ENCODE measurements at places on chromosomes 7 and 10. TPM values are rescaled to one million over a fixed set of nuclear protein-coding genes. Genes with fewer than 3 reads are reported as not detected.

Gene BEND7
- total RNA-seq: not detected

DNA sequence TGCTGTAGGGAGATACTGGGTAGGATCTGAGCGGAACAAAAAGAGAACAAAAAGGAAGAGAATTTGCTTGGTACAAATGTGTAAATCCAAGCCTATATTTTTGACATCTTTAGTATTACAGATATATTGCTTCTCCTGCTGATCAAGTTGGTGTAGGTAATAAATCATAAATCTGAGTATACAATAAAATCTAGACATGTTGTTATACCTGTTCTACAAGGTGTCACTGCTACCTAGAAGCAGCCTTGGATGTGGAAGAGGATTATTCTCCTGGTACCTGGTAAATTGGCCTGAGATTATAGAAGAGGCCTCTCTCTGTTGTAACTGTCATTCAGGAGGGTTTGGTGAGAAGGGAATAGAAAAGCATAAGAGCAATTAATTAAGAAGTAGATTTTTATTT, 89.9 kb upstream of the LSM8 start:
- H3K27me3 ChIP-seq: peaks cover 22% of the 10 kb centered on the region
- no peaks in the 10 kb centered on the region for H3K36me3 ChIP-seq
- no peak for DNase-seq

DNA sequence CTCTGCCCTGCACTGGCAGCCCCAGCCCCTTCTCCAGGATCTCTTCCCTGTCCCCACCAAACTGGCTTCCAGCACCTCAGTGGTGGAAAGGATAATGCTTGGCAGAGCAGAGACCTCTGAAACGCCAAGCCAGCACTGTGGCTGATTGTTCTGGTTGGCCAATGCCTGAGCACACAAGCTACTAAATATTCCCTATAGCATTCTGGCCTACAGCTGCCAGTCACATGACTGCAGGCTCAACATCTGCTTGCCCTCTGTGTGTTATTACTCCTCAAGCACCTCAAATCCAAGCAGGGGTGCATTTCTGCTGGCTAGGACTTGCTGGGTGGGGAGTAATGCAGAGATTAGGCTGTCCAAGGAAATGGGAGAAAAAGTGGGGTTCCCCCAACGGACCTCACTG, 6.1 kb downstream of the TBATA start:
- no peaks in the 10 kb centered on the region for H3K4me1 ChIP-seq
- DNase-seq: no peak
- H3K27me3 ChIP-seq: peaks cover 11% of the 10 kb centered on the region

- H3K4me3 ChIP-seq: no peak overlapping the region
- no peaks in the 10 kb centered on the region for H3K27me3 ChIP-seq
- H3K36me3 ChIP-seq: peaks cover 7% of the 10 kb centered on the region
- H3K27ac ChIP-seq: no peak overlapping the region
These were observed 112.5 kb downstream of the SVIL start for GRCh38 chr10:29522061-29522855.

Gene INTS1
- 129 TPM for total RNA-seq

DNA sequence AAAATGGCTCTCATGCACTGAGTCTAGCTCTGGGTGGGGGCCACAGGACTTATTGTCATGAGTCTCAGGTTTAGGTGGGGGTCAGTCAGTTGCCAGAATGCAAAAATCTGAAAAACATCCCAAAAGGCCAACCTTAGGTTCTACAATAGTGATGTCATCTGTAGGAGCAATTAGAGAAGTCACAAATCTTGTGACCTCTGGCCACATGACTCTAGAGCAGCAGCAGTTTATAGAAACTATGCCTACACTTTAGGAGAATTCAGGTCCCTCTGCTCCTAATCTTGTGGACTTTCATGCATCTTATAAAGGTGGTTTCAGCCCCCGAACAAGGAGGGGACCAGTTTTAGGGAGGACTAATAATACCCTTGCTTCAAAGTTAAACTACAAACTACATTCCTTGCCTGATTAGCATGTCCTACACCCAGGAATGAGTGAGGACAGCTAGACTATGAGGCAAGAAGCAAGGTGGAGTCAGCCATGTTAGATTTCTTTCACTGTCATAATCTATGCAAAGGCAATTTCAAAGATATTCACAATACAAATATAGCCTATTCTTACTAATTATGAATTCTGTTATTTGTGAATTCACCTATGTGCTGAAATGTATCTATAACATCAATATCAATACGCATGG, 123.5 kb upstream of the ADCY1 start:
- H3K4me3 ChIP-seq: no peak overlapping the region
- H3K36me3 ChIP-seq: no peaks in the 10 kb centered on the region
- no peak overlapping the region for H3K27ac ChIP-seq
- peaks cover 5% of the 10 kb centered on the region for H3K27me3 ChIP-seq

Gene DNAH11
- 0.19 TPM for total RNA-seq

- H3K4me1 ChIP-seq: peaks cover 6% of the 10 kb centered on the region
- no peak overlapping the region for H3K27ac ChIP-seq
- H3K4me3 ChIP-seq: no peak overlapping the region
These were observed 756.7 kb downstream of the KCNMA1 start for GRCh38 chr10:76880931-76881330.

DNA sequence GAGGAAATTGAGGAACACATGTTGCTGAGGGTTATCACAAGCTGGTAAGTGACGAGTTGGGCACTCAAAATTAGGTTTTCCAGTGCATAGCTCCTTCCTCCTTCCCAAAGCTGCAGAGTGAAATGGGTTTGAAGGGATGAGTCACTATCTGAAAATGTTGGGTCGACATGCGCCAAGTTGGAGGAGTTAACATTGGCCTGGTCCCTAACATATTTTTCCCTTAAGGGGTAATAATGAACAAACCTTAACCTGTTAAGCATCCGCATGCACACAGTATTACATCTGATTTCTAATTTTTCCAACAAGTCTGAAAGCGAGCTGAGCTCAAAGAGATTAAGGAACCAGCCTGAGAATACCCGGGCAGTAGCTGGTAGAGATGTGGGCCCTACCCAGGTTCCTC, 20.7 kb upstream of the TECTB start:
- no peak overlapping the region for H3K27ac ChIP-seq
- no peak overlapping the region for H3K4me3 ChIP-seq
- no peaks in the 10 kb centered on the region for H3K4me1 ChIP-seq
- no peak for DNase-seq
- peaks cover 6% of the 10 kb centered on the region for H3K27me3 ChIP-seq
- no peaks in the 10 kb centered on the region for H3K36me3 ChIP-seq

DNA sequence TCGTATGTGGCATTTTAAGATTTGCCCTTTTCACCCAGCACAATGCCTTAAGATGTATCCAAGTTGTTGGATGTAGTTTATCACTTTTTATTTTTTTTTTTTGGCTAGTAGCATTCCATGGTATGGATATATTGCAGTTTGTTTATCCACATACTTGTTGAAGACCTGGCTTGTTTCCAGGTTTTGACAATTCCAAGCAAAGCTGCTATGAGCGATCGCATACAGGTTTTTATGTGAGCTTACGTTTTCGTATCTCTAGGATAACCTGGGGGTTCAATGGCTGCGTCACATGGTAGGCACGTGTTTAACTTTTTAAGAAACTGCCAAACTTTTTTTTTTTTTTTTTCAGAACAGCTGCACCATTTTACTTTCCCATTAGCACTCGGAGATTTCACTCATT, 32.2 kb downstream of the BAIAP2L1 start:
- H3K27ac ChIP-seq: no peak overlapping the region
- H3K4me3 ChIP-seq: no peak overlapping the region
- no peak for DNase-seq
- H3K4me1 ChIP-seq: no peaks in the 10 kb centered on the region
- no peaks in the 10 kb centered on the region for H3K27me3 ChIP-seq
- no peaks in the 10 kb centered on the region for H3K36me3 ChIP-seq

DNA sequence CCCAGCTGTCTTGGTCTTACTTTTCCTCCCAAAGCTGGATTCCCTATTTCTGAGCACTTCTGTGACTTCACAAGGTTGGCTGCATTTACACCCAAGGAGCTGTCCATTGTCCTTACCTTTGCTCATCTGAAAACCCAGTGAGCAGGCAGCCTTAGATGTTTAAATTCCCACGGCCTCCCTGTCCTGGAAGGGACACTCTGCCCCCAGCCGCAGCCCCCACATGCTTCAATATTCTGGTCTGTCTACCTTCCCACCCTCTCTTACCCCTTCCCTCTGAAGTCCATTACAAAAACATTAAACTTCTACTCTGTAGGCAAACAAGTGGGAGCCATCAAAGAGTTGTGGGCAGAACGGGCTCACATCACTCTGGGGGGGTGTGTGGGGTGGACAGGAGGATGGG, 73.8 kb upstream of the EFCAB10 start:
- H3K36me3 ChIP-seq: peaks cover 50% of the 10 kb centered on the region
- no peak overlapping the region for H3K27ac ChIP-seq
- no peak for DNase-seq
- H3K27me3 ChIP-seq: no peaks in the 10 kb centered on the region

- H3K4me3 ChIP-seq: no peak overlapping the region
- no peak overlapping the region for H3K27ac ChIP-seq
- peaks cover 3% of the 10 kb centered on the region for H3K4me1 ChIP-seq
- H3K36me3 ChIP-seq: no peaks in the 10 kb centered on the region
- H3K27me3 ChIP-seq: peaks cover 2% of the 10 kb centered on the region
These were observed 187.1 kb downstream of the DNAJB6 start for GRCh38 chr7:157523766-157524421.

GRCh38 chr10:59879363-59879913, 26.9 kb downstream of the CCDC6 start:
- DNase-seq: no peak
- peaks cover 2% of the 10 kb centered on the region for H3K36me3 ChIP-seq
- peak overlapping the region; percentile 6 for H3K4me3 ChIP-seq
- peaks cover 85% of the 10 kb centered on the region for H3K4me1 ChIP-seq

DNA sequence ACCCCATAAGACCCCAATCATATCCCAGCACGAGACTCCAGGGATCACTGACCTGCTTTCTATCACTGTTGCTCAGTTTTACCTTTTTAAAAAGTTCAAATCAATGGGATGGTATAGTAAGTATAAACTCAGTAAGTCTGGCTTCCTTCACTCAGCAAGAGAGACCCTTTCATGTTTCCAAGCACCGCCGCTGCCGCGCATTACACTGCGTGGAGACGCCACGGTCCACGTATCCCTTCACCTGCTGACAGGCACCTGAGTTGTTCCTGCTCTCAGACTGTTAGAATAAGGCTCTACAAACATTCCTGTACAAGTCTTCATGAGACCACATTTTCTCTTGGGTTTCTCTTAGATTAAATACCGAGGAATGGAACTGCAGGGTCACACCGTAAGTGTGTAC, 28.3 kb downstream of the MAD1L1 start:
- no peaks in the 10 kb centered on the region for H3K4me1 ChIP-seq
- no peaks in the 10 kb centered on the region for H3K27me3 ChIP-seq
- H3K27ac ChIP-seq: no peak overlapping the region
- H3K36me3 ChIP-seq: peaks cover 35% of the 10 kb centered on the region
- no peak for DNase-seq
- no peak overlapping the region for H3K4me3 ChIP-seq

DNA sequence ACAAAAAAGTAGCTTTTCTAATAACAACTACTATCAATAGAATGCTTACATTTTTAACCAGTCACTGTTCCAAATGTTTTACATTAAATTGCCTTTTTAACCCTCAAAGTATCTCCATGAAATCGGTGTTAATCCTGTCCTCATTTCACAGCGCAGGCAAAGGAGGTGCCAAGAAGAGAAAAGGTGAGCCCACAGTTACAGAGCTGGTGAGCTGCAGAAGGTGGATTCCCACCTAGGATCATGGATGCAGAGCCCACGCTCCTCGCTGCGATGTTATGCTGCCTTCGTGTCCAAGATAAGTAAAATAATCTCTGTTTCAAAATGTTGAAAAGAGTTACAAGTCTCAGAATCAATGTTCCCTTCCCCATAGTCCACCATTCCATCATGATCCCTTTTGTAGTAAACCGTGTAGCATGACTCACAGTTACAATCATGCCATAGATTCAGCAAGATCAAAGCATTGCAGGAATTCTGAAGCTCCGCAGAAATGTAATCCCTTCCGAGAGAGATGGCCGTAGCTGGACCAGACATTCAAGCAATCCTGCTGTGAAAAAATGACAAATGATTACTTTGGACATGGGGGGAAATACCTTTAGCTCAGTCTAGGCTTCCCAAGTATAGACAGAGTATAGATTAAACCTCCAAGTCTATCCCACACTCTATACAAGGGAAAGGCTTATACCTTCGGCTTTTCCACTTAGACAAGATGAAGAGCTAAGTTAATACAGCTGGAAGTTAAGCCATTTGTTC, 394.7 kb upstream of the AKR1E2 start:
- no peaks in the 10 kb centered on the region for H3K4me1 ChIP-seq
- DNase-seq: no peak
- H3K36me3 ChIP-seq: no peaks in the 10 kb centered on the region
- no peak overlapping the region for H3K4me3 ChIP-seq
- no peak overlapping the region for H3K27ac ChIP-seq

GRCh38 chr10:36185097-36185496, 543.0 kb upstream of the FZD8 start:
- H3K27me3 ChIP-seq: no peaks in the 10 kb centered on the region
- no peaks in the 10 kb centered on the region for H3K4me1 ChIP-seq
- H3K27ac ChIP-seq: no peak overlapping the region
- H3K36me3 ChIP-seq: no peaks in the 10 kb centered on the region

GRCh38 chr10:14603534-14604102, 171.1 kb downstream of the FAM107B start:
- H3K27ac ChIP-seq: peak overlapping the region; percentile 90
- no peaks in the 10 kb centered on the region for H3K27me3 ChIP-seq
- peaks cover 54% of the 10 kb centered on the region for H3K4me1 ChIP-seq
- peak overlapping the region; percentile 100 for H3K4me3 ChIP-seq
- H3K36me3 ChIP-seq: no peaks in the 10 kb centered on the region
- no peak for DNase-seq

Gene ASB4
- total RNA-seq: not detected

GRCh38 chr10:33930079-33930478, 595.6 kb upstream of the NRP1 start:
- H3K27me3 ChIP-seq: peaks cover 1% of the 10 kb centered on the region
- no peaks in the 10 kb centered on the region for H3K36me3 ChIP-seq

DNA sequence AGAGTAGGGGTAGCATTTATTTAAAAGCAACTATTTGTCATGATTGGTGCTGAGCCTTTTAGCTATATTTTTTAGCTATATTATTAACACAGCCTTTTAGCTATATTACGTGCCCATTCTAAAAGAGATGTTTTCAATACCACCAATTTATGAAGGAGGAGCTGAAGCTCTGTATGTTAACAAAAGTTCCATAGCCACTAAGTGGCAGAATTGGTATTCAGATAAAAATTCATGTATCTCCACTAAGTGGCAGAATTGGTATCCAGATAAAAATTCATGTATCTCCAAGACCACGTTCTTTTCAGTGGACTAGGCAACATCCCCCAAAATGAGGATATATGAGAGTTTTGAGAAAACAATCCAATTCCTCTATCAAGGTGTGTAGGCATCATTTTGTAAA, 268.6 kb downstream of the HGF start:
- DNase-seq: no peak
- H3K4me1 ChIP-seq: no peaks in the 10 kb centered on the region
- no peaks in the 10 kb centered on the region for H3K36me3 ChIP-seq
- H3K27me3 ChIP-seq: no peaks in the 10 kb centered on the region

GRCh38 chr10:6988654-6989053, 408.6 kb upstream of the PRKCQ start:
- H3K36me3 ChIP-seq: no peaks in the 10 kb centered on the region
- peaks cover 8% of the 10 kb centered on the region for H3K4me1 ChIP-seq
- H3K4me3 ChIP-seq: no peak overlapping the region
- no peak for DNase-seq
- H3K27me3 ChIP-seq: no peaks in the 10 kb centered on the region

Gene CALHM3
- not detected for total RNA-seq

Gene KAZALD1
- not detected for total RNA-seq

Gene MSANTD7
- 15.3 TPM for total RNA-seq

All from naive thymus-derived CD8-positive, alpha-beta T cell (primary cell).